ENCODE measurements at places on chromosomes 2 and 18. TPM values are rescaled to one million over a fixed set of nuclear protein-coding genes. Genes with fewer than 3 reads are reported as not detected.
A peak's percentile ranks its signal among the peaks of the same experiment; 100 is the strongest.

DNA sequence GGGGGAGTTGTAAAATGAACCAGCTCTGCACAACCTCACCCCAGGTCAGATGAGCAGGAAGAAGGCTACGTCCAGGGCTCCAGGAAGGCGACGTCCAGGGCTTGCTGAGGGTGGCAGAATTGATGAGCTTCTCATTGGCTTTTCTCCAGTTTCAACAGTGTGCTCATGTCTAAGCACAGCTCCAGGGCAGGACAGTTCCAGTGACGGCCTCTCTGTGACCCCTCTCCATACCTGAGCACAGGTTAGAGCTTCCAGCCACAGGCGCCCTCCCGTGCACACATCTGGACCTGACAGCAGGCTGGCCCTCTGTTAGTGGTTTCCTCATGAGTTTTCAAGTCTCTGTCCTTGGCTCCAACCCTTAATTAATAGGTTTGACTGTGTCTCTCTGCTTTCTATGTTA is 327.6 kb downstream of the ZNF516 start:
- no peak overlapping the region for H3K4me3 ChIP-seq
- no peaks in the 10 kb centered on the region for H3K4me1 ChIP-seq
- H3K27ac ChIP-seq: no peak overlapping the region

LIMS3 gene
- 1.9 TPM for total RNA-seq

NXPH2 gene
- total RNA-seq: not detected

GRCh38 chr18:58215011-58215410 is 171.0 kb downstream of the NEDD4L start:
- no peak overlapping the region for H3K27ac ChIP-seq
- no peaks in the 10 kb centered on the region for H3K27me3 ChIP-seq
- H3K36me3 ChIP-seq: no peaks in the 10 kb centered on the region
- peaks cover 9% of the 10 kb centered on the region for H3K4me1 ChIP-seq
- no peak overlapping the region for H3K4me3 ChIP-seq

DNA sequence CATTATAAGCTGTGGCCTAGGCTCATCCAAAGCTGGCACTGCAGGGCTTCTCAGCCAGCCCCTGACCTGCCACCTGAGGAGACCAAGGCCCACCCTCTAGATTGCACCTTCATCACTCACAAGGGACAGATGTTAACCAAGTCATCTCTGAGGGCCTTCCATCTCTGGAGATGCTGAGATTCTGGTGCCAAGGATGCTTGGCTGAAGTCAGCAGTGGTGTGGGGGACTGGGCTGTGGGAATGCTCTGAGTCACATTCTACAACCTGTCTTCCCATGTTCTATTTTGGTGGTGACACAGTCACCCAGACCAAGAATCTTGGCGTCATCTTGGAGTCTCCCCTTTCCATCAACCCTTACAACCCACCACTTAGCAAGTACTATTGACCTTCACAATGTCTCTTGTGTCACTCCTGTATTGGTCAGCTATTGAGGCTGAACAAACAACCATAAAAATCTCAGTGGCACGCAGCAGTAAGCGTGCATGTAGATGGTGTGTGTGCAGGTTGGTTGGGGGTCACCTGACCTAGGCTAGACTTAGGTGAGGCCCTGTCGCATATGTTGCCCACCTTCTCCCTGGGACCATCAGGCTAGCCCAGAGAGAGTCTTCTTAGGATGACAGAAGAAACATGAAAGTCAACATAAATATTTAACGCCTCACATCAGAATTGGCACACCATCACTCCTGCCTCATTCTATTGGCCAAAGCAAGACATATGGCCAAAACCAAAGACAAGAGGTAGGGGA is 135.0 kb downstream of the SMAD7 start:
- H3K4me1 ChIP-seq: peaks cover 9% of the 10 kb centered on the region

DNA sequence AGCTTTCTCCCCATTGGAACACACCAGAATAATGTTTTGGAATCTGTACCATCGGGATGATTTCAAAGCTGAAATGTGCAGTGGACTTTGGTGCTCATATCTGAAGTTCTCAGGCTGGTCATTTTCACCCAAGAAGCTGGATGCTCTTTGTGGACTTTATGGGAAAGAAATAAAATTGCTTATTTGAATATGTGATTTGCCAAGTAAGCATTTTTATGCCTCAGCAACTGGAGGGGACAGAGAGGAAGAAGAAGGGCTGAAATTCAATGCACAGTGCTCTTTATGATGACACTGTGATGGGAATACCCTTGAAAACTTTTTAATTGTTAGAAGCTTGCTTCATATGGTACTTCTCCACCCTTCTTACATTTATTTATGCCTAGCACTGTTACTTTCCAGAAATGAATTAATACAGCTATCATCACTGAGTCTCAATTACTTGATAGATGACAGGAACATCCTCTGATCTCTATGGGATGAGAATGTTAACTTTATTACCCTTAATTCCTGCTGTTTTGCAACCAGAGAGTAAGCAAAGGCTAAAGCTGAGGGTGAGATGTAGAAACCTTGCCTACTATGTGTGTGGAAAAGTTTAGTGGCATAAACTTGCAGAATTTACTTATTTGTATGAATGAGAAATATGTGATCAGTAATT is 23.6 kb downstream of the SETBP1 start:
- H3K27ac ChIP-seq: no peak overlapping the region
- H3K4me1 ChIP-seq: peaks cover 74% of the 10 kb centered on the region
- H3K36me3 ChIP-seq: peaks cover 3% of the 10 kb centered on the region
- no peak for DNase-seq

DNA sequence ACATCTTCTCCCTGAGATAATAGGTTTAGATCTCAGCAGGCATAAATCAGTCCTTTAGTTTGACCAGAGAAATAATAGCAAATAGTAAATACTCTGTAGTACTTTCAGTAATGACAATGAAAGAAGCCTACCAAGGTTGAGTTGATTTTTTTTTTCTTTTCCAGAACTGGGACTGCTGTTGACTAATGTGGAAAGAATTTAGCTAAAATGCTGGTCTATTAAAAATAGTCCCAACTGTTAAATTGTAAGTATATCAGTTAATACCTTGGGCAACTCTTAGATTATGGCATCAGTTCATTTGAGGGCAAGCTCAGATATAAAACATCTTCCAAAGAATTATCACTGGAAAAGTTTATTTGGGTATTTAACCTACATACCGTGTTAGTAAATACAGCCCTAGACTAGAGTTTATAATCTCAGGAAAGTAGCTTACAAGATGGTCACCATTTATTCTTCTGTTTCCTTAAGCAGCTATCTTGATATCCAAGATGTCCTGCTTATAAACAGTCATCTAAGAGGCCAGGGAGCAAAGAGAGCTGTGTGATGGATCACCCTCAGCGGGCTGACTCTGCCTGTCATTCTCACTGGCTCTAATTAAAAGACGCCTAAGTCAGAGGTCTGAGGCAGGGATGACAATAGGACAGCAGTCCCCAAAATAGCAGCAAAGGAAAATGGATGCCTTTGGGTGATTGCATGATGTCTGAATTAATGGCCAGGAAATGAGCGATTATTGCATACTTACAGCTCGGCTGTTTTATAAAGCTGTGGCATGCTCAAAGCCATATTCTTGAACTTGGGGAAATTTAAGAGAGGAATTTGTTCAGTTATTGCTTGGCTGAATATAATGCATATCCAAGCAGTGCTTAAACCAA is 121.3 kb downstream of the MTX2 start:
- no peak overlapping the region for H3K27ac ChIP-seq
- peaks cover 15% of the 10 kb centered on the region for H3K4me1 ChIP-seq
- no peaks in the 10 kb centered on the region for H3K36me3 ChIP-seq
- H3K27me3 ChIP-seq: no peaks in the 10 kb centered on the region
- DNase-seq: no peak
- H3K4me3 ChIP-seq: no peak overlapping the region

DNA sequence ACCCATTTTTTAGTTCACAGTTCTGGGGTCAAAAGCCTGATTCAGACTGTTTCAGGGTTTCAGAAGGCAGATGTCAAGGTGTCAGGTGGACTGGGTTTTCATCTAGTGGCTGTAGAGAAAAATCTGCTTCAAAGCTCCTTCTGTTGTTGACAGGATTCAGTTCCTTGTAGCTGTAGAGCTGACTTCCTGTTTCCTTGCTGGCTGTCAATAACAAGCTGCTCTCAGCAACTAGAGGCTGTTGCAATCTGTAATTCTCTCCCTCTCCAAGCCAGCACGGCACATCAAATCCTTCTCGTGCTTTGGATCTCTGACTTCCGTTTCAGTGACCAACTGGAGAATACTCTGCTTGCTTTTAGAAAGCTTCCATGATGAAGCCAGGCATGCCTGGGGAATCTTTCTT is 179.4 kb downstream of the DOK6 start:
- DNase-seq: no peak
- no peak overlapping the region for H3K27ac ChIP-seq
- no peaks in the 10 kb centered on the region for H3K4me1 ChIP-seq
- H3K36me3 ChIP-seq: no peaks in the 10 kb centered on the region
- no peak overlapping the region for H3K4me3 ChIP-seq
- H3K27me3 ChIP-seq: no peaks in the 10 kb centered on the region

GRCh38 chr2:71601136-71602114 is 148.1 kb downstream of the DYSF start:
- H3K36me3 ChIP-seq: peaks cover 24% of the 10 kb centered on the region
- H3K27me3 ChIP-seq: no peaks in the 10 kb centered on the region
- DNase-seq: no peak
- H3K4me3 ChIP-seq: no peak overlapping the region

- no peak overlapping the region for H3K4me3 ChIP-seq
Measured at GRCh38 chr18:49277395-49278036, 182.9 kb downstream of the DYM start.

DNA sequence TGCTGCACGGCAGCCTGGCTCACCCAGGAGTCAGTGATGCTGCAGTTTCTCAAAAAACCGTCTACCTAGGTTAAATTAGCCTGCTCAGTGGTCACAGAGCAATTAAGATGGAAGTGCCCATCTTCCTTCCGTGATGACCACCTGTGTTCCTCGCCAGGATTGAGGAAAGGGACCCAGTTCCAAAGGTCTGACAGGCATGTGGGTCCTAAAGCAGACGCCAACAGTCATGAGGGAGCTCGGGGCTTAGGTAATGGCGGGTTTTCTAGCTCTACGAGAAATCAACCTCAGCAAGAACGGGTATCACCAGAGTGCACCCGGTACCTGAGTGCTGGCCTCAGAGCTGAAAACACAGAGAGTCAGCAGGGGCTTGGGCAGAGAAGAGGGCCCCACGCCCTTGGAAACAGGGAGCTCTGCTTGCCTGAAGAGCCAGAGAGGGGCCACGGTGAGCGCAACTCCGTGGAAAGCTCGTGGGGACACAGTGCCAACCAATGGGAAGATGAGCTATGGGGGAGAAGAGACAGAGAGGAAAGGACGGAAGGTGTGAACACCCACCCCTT is 34.3 kb upstream of the DNMT3A start:
- DNase-seq: no peak
- peaks cover 23% of the 10 kb centered on the region for H3K4me1 ChIP-seq
- no peaks in the 10 kb centered on the region for H3K36me3 ChIP-seq
- H3K4me3 ChIP-seq: no peak overlapping the region
- no peaks in the 10 kb centered on the region for H3K27me3 ChIP-seq

GRCh38 chr2:106094131-106094841 is 99.8 kb downstream of the UXS1 start:
- no peaks in the 10 kb centered on the region for H3K27me3 ChIP-seq
- peak; percentile 86 for DNase-seq
- H3K36me3 ChIP-seq: peaks cover 61% of the 10 kb centered on the region
- no peaks in the 10 kb centered on the region for H3K4me1 ChIP-seq

- no peak overlapping the region for H3K4me3 ChIP-seq
- no peaks in the 10 kb centered on the region for H3K27me3 ChIP-seq
- DNase-seq: no peak
- H3K4me1 ChIP-seq: peaks cover 11% of the 10 kb centered on the region
Measured at GRCh38 chr2:86584151-86584913, 21.1 kb upstream of the CHMP3 start.

DNA sequence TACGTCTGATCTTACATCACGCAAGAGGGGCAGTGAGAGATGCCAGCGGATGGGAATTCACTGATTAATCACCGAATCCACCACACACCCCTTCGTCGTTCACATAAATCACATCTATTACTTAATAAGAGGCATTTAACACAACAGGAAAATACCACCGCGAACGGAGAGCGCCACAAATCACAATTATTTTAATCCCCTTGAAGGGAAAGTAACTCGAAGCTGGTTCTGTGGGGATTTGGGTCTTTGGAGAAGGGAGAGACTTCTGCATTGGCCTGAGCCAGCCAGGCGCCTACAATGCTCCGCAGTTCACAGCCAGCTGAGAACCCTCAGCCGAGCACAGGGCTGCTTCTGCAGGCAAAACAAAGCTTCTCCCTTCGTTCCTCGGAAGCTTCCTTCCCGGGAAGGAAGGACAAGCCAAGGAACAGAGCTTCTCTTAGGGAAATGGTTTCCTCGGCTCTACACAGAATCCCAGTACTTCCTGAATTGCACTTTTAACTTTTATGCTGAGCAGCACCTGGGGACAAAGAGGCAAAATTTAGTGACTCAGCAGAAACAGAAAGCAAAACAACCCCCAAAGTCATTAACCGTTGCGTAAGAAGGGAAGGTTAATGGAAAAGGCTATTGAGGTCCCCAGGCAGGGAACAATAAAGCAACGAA is at the start of gene LRP1B:
TSS of gene LRP1B (minus strand) at position 7 of the 660 bp plus-strand sequence. CDS start 287 bp downstream, outside the sequence.
- no peaks in the 10 kb centered on the region for H3K36me3 ChIP-seq
- H3K27me3 ChIP-seq: no peaks in the 10 kb centered on the region
- H3K27ac ChIP-seq: peak within 1 kb of the TSS; percentile 7

DNA sequence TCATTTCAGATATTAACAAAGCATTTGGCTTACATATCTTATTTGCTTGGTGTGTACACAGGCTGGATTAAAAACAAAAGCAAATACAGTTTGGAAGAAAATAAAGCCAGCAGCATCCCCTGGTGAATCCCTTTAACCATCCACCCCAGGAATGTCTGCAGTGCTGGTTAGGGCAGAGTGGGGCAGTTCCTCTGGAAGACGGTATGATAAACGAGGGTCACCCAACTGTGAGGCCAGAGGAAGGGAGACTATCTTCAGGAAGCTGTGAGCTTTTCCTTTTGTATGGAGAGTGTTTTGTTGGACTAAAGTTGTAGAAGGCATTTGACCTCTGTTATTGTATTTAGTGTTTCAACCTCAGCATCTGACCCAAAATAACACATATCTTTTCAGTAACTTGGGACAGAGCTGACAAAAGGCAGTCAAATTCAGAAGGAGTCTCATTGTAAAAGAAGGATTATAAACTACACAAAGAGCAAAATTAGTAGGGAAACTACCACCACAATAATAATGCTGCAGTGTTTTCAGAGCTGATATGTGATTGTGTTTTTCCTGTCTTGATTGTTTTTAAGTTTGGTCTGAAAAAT is 159.1 kb downstream of the FMNL2 start:
- no peak overlapping the region for H3K4me3 ChIP-seq
- H3K27ac ChIP-seq: no peak overlapping the region
- H3K27me3 ChIP-seq: no peaks in the 10 kb centered on the region
- H3K4me1 ChIP-seq: peaks cover 43% of the 10 kb centered on the region
- H3K36me3 ChIP-seq: no peaks in the 10 kb centered on the region

GRCh38 chr2:43006834-43007543 is 214.6 kb upstream of the HAAO start:
- no peak for DNase-seq
- no peaks in the 10 kb centered on the region for H3K27me3 ChIP-seq
- no peak overlapping the region for H3K27ac ChIP-seq
- no peak overlapping the region for H3K4me3 ChIP-seq
- H3K36me3 ChIP-seq: no peaks in the 10 kb centered on the region
- H3K4me1 ChIP-seq: no peaks in the 10 kb centered on the region

All from esophagus muscularis mucosa (tissue), 4 donors.